ENCODE measurements at places on chromosomes 12 and 14.

GRCh38 chr12:81627336-81628189 lies 131.6 kb downstream of the PPFIA2 start:
- DNase-seq, result peak; percentile 29

DNA sequence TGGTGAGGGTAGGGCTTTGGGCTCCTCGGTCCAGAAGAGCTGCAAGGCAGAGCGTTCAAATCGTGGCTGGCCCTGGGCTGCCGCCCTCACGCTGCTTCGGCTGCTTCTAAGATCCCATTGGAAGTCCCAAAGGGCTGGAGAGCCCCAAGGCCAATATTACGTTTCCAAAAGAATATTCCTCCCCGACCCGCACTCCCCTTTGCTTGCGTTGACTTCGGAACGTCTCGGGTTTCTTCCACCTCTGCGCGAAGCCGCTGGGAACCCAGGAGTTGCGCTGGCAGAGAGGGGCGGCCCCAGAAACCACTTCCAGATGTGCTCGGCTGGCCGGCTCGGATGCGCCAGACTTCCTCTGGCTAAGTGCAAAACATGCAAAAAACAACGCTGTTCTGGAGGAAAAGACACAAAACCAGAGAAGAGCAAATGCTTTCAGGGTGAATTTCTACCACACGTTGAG lies at the start of gene GLT8D2:
Gene GLT8D2 (minus strand): TSS at position 285 of the 454 bp plus-strand sequence. CDS start 30,539 bp downstream, outside the sequence.
- no peak for DNase-seq

DNA sequence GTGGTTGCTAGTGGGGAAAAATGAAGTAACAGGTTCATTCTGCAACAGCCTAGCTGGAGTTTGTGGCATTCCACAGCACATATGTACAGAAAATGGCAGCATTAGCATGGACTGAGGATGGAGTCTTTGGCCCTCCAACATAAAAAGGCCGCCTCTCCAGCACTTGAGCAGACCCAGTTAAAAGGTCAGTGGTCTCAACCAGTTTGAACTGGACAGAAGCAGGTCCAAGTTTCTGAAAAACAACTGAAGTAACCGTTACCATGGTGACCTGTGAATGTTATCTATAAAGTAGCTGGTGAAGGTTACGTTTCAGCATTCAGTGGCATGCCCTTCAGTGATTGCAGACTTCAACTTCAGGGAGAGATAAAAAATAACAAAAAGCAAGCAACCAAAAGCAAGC lies 34.1 kb upstream of the OR10AD1 start:
- no peak for DNase-seq

GRCh38 chr12:25615119-25615518 lies 62.0 kb upstream of the LMNTD1 start:
- no peak for DNase-seq

- peak; percentile 51 for DNase-seq
Measured at GRCh38 chr14:51396222-51396815, 156.3 kb downstream of the TMX1 start.

- no peak for DNase-seq
Measured at GRCh38 chr14:78007160-78007559, 163.0 kb upstream of the NRXN3 start.

DNA sequence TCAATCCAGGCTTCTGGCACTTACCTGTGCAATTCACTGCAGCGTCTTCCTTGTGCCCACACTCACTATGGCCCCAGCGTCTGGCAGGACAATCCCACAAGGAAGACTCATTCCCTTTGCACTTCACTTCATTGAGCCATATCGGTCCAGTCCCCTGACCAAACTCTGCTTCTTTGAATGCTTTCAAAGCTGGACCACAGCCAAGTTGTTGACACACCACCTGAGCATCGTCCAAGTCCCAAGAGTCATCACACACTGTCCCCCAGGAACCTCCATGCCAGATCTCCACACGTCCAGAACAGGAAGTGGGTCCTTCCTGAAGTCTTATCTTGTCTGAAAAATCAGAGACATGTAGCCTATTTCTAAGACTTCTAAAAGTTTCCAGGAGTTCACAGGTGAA lies 20.2 kb downstream of the CD163 start:
- no peak for DNase-seq

GRCh38 chr12:22518060-22518719 lies 26.2 kb downstream of the C2CD5 start:
- peak; percentile 55 for DNase-seq
